ENCODE measurements at places on chromosomes 16 and 17.

GRCh38 chr16:1492082-1492922, 858 bp upstream of the TELO2 start:
- no peak for DNase-seq

DNA sequence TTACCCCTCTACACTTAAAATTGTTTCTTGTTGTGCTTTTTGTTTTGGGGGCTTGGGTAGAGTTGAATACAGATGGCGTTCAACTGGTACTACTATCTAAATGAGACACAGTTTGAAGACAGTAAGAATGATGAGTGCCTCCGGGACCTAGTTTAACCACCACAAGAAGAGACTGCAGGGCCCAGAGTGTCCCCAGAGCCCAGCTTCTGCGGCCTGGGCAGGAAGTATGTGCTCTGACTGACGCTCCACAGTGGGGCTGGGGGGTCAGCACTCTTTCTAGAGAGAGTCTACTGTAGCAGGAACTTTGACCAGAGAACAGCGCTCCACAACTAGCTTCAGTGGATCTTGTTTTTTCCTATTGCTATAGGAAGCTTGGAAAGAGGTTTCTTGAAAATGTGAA, 174.0 kb downstream of the VPS53 start:
- no peak for DNase-seq

DNA sequence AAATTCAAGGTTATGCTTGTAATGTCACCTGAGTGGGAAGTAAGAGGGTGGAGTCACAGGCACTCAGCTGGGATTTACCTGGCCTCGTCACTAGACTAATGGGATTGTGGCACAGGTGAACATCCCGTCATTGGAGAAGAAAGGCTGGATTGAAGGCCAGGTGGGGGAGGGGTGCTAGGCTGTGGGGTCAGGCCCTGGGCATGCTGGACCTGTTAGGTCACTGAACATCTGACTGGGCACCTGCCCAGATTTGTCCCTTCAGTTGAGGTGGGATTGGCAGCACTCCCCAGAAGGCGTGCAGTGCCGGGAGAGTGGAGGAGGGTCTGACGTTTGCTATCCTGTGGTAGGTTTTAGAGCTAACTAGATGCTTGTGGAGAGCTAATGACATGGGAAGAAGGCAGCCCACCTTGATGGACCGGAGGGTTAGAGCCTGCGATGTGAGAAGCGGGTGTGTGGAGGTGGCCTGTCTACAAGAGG, 161.5 kb upstream of the ZNF267 start:
- no peak for DNase-seq

DNA sequence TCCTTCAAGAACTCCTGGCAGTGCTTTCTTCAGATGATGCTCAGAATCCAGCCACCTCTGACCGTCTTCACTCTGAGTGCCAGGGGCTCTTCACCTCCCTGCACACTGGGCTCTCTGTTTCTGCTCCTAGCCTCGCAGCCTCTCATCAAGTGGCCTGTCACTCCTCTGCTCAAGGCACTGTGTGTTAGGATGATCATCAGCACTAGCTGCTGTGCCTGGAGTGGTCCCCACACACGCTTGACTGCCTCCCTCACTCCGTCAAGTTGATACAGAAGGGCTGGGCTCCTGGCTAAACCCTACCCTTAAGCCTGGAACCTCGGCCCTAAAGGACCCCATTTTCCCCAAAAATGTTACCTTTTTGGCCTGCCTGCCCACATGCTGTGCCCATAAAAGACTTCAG, 15.6 kb downstream of the KRT9 start:
- DNase-seq: no peak

DNA sequence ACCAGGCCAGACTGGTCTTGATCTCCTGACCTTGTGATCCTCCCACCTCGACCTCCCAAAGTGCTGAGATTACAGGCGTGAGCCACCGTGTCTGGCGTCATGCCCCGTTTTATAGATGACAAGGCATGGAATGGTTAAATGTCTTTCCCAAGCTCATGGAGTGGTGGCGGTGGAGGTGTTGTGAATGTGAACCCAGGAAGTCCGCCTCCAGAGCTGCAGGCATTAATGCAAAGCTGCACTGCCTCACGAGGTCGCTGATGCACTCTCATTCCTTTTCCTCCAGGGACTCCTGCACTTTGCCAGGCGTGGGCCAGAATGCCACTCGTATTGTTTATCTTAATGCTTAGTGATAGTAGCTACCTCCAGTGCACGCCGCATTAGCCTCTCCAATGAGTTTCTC, 149.6 kb downstream of the WWOX start:
- no peak for DNase-seq
